ENCODE measurements at places on chromosomes 11 and 22.
A peak's percentile ranks its signal among the peaks of the same experiment; 100 is the strongest.

GRCh38 chr22:49783926-49784629 lies 43.6 kb downstream of the BRD1 start:
- no peak for DNase-seq

GRCh38 chr22:29509298-29509697 lies 29.3 kb downstream of the NEFH start:
- DNase-seq: no peak

DNA sequence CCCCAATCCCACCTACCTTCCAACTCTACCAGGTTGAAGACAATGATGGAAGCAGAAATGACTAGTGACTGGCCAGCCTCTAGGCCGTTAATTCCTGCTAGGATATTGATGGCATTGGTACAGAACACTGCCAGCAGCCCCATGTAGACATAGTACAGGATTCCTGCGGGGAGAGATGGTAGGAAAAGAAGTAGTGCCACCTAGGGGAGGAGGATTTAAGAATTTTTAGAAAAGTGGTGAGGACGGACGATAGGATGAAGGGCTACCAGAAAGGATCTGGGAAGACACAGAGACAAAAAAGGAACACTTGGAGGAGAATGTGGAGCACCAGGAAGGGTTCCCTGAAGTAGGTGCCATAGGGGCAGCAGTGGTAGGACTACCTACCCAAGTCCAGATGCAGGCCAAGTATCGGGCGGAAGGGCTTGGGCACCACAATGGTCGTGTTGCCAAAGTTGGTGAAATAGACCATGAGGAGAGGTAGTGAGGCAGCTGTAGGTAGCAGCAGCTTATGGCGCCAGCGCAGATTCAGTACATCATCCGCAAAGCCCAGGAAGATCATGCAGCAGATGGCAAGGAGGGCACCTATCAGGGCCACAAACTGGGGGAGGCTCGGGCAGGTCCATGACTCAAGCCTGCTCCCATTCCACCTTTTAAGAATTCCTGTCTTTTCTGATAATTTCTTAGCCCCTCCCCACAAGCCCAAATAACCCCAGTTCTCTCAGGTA lies 1.2 kb downstream of the DPAGT1 start:
- no peak for DNase-seq

DNA sequence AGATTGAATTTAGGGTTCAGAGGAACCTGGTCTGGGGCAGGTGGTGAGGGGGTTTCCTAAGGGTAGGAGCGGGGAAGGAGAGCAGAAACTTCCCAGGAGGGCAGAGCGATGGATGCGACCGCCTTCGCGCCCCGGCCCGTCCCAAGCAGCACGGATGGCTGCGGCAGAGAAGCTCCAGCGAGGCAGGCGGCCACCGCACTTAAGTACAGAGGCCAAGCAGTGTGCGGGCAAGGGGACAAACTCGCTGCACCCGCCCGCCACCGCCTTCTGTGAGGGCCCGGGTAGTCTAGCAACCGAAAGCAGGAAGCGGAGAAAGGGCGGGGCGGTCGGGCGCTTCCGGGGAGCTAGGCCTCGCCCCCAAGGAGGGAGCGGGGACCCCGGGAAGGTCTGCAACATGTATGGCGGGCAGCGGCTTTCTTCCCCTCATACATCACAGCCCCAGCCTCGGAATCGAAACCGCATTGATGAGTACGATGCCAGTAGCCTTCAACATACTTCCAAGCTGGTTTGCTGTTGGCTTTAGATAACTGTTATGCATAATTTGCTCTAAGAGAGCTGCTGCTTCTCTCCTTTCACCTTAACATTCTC lies at the start of gene AGBL2:
Gene AGBL2, minus strand, starts transcription at position 288 of the 588 bp plus-strand sequence. CDS start 719 bp downstream, outside the sequence.
- DNase-seq: peak; percentile 44

All from tibial nerve (tissue), 4 donors.